ENCODE measurements at places on chromosomes 5 and 9. TPM values are rescaled to one million over a fixed set of nuclear protein-coding genes. Genes with fewer than 3 reads are reported as not detected.

TICAM2 gene
- 9.2 TPM for total RNA-seq

NME5 gene
- 0.84 TPM for total RNA-seq

MRPS27 gene
- total RNA-seq, result 46.1 TPM

ORM2 gene
- total RNA-seq, result not detected

NR4A3 gene
- total RNA-seq, result 1.3 TPM

DNA sequence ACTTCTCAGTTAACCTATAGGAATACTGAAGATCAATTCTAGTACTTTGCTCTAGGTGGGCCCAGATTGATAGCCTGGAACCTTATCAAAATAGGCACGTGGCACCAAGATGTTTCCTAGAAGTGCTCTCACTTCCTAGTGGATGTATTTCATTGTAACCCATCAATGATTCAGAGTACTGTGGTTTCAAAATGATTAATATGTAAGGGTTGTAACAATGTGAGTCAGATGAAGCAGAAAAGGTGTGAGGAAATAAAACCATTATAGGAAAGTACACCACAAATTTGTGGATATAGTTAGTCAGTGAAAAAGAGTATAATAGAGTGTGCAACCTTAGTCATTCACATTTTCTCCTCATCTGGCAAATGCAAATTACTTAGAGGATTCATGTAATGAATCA, 177.3 kb upstream of the FST start:
- DNase-seq, result peak; percentile 79

DNA sequence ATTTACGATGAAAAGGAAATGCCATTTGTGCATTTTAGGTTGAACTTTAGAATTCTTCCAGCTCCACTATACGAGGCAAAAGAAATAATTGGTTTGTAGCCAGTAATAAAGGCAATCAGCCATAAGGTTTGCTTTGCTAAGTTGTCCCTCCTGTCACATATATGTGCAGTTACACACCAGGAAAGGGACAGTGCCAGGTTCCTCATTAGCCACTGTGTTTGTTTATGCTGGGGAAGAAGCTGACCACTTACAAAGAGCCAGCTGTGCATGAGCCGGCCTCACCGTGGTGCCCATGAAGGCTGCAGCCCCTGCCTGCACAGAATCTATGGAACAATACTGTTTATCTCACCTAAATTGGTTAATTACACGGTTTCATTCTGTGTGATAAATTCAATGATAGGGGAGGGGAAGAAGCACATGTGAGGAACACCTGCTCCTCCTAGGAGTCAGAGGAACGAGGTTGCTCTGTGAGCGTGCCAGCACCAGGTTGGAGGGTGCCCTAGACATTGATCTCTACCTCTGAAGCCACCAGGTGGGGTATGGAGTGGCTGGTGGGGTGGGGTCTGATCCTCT, 173.8 kb upstream of the DAP start:
- no peak for DNase-seq

DNA sequence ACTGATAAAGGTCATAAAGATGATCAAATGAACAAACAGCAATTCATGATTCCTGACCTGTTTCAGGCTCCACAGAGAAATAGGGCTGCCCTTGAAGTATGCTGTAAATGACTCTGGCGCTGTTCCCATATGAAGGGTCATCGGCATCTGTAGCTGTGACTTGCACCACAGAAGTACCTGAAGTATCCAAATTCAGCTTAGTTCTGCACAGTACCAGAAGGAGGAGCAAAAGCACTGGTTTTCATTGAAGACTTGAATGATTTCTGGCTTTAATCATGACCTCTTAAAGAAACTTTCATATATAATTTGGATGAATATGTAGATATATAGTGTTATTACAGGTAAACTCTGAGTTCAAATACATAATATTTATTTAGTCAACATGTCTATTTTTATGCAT, 109.1 kb downstream of the CDH10 start:
- no peak for DNase-seq

- no peak for DNase-seq
These were observed 5.5 kb downstream of the MVB12B start for GRCh38 chr9:126331964-126332748.

DNA sequence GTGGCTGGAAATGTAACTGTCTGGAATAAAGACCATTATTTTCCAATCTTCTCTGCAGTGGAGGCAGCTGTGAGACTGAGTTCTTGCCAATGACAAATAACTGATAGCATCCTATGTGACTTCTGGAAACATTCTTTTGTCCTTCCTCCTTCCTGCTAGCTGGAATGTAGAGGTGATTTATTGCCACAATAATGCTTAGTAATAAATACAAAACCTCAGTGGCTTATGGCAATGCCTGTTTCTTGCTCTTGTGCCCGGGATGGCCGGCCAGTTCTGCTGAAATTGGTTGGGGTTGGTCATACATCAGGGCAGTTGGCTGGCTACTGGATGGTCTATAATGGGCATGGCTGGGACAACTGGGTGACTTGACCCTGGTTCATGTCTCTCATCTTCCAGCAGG, 12.2 kb upstream of the TEX48 start:
- peak; percentile 67 for DNase-seq

- DNase-seq, result no peak
These were observed 267.7 kb downstream of the DENND1A start for GRCh38 chr9:123662057-123662776.

DNA sequence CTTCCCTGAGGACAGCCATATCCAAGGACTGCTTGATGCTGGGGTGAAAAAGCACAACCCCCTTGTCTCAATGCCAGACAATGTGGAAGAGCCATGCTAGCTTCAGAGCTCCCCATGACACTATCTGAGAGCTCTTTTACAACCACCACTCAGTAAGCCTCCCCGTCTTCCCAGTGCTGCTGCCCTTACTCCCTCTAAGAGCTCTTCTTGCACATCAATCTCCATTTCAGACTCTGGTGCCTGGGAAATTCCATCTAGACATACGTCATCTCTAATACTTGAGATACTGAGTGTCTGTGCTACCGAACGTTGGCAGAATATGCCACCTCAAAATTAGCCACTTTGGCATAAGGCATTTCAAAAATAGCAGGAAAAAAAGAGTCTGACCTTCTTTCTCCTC, 94.5 kb downstream of the EDIL3 start:
- DNase-seq, result no peak

DNA sequence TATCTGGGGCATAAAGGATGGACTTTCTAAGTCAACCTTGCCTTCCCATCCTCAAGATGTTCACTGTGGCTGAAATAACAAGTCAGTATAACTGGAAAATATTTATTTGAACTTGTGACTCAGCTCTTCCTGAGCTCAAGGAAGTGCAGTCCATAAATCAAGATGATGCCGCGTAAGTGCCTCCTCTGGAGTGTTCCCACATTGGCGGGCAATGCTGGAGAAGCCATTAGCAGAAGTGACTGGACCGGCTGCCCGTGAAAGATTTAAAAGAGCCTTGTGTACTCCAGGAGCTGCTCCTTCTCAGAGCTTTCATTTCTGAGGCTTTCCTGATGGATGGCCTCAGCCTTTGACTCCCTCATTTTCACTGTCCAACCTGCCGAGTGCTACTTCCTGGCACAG, 17.4 kb downstream of the TMOD1 start:
- DNase-seq, result peak; percentile 78

- DNase-seq, result no peak
These were observed 10.3 kb downstream of the WHRN start for GRCh38 chr9:114494776-114495569.

DNA sequence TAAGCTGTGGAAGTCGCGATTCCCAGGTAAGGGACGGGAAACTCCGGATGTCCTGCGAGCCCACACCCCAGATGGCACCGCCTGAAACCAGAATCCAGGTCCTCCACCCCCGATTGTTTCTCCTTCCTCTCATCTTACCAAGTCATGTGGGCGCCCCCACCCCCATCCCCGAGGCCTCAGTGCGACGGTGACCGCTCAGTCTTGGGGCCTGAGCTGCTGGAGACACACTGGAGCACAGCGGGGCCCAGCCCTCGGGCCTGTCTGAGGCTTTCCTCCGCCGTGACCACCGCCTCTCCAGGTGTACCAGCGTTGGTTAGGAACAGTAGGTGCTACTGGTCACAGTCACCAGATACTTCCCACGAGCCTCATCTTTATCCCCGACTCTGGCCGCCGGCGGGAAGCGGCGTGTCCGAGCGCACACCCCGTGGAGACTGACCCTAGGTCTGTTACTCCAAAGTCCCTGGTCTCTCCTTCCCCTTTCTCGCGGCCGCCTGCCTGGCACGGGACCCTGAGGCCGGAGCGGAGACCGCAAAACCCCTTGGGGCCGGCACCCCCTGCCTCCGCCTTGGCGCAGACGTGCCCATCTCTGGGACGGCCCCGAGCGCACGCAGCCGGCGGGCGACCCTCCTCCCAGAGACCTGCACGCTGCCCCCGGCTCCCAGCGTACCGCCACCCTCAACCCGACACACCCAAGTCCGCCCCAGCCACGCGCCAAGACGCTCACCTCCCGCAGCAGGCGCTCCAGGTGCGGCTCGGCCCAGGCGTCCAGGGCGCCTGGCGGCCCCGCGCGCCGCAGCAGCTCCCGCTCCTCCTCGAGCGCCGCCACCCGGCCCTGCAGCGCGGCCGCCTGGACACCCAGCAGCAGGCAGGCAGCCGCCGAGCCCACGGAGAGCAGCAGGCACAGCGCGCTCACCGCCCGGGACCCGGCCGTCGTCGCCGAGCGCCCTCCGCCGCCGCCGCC, 733 bp downstream of the COL23A1 start:
- DNase-seq, result no peak

- DNase-seq, result peak; percentile 68
These were observed 65.1 kb upstream of the IQGAP2 start for GRCh38 chr5:76337953-76338451.

- DNase-seq, result no peak
These were observed 126.7 kb upstream of the CDH6 start for GRCh38 chr5:31066655-31067328.

All from HFFc6 (cell line).